ENCODE measurements at places on chromosomes 7 and 10.
A peak's percentile ranks its signal among the peaks of the same experiment; 100 is the strongest.

DNA sequence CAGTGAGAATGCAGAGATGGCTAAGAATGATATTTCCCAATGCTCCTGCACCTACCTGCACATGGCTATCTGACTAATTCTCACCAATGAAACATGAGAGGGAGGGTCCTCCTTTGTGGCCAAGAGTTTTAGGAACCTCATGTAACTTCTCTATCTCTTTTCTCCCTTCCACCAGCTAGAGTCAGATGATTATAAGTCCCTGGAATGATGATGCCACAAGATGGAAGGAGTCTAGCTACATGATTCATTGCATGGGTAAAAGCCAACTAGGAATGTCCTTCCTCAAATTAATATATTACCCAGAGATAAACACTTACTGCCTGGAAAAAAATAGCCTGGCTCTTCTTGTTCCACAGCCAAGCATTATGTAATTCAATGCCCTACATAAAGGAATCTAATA is 55.1 kb upstream of the AASS start:
- no peak for DNase-seq

- DNase-seq, result peak; percentile 90
Observed at GRCh38 chr7:44398953-44399574, 73.7 kb upstream of the CAMK2B start.

- DNase-seq, result no peak
Observed at GRCh38 chr10:70761727-70762350, 23.3 kb downstream of the TBATA start.

DNA sequence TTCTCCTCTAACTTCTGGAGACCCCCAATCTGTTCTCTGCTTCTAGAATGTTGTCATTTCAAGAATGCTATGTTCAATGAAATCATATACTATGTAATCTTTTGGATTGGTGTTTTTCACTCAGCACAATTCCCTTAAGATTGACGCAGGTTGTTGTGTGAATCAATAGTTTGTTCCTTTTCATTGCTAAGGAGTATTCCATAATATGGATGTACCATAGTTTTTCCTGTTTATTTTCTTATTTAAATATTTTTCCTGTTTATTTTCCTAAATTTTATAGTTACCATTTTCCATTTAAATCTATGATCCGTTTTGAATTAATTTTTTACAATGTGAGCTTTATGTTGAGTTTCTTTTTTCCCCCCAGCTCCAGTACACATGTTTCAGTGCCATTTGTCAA is 604.5 kb downstream of the SUGCT start:
- no peak for DNase-seq

DNA sequence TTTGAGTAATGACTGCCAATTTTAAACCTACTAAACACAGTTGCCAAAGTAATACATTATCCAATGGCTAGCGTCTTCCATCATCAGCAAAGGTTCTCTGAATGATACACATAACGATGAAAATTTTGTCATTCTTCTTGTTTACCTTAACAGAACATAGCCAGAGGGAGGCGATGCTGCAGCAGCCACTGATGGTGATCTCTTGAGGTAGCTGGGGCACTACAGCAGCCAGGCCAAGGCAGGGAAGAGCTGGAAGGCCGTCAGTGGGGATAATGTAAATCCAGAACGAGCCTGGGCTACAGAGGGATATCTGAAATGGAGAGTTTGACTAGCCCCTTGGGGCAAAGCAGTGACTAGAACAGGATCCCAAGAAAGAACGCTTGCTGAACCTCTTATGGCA is 38.8 kb downstream of the PRPS1L1 start:
- DNase-seq, result no peak

DNA sequence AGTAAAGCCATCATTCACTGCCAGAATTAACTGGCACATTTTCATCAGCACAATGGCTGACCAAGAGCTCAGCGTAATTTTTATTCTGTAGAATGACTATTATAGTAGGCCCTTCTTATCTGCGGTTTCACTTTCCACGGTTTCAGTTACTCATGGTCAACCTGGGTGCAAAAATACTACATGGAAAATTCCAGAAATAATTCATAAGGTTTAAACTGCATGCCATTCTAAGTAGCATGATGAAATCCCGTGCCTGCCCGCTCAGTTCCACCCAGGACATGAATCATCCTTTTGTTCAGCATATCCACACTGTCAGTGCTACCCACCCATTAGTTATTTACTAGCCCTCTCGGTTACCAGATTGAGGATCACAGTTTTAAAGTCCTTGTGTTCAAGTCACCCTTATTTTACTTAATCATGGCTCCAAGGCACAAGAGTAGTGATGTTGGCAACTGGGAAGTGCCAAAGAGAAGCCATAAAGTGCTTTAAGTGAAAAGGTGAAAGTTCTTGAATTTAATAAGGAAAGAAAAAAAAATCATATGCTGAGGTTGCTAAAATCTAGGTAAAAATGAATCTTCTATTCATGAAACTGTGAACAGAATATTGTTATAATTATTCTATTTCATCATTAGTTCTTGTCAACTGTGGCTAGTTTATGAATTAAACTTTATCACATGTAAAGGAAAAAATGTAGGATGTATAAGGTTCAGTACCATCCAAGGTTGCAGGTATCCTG is 204.9 kb downstream of the DOCK4 start:
- peak; percentile 59 for DNase-seq

GRCh38 chr7:130297628-130298543 is 4.9 kb downstream of the CPA4 start:
- DNase-seq, result no peak

DNA sequence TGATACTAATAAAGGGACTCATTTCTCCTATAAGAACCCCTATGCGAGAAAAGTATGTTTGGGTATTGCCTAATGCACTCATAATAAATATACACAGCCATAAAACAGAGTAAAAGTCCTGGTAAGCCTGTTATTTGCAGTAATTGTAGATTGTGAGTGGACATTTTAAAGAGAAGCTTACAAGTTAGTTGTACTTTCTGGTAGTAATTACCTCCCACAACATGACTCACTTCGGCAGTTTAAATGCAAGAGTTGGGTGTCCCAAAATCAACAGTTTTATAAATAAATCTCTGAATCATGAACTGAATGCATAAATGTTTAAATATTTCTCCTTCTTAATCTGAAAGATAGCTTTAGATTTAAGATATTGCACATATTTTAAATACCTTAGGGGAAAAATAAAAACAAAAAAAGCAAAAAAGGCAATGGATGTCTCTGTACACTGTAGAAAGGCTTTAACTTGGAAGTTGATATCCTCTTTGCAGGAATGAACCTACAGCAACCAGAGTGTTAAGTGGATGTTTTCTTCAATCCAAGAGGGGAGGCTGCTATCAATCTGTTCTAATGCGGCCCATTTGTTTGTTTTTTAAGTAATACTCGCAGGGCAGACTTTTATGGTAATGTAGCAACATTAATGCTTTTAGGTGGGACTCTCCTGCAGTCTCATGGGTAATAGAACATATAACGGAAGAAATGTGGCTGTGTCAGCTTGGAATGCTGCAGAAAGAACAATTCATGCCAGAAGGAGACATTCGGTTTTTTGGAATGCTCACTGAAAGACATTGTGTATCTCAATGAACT is 57.3 kb upstream of the ZEB1 start:
- DNase-seq, result no peak

- no peak for DNase-seq
Observed at GRCh38 chr7:159056737-159057136, 87.9 kb downstream of the VIPR2 start.

GRCh38 chr10:83605783-83606630 is 533.3 kb upstream of the GHITM start:
- DNase-seq, result no peak

GRCh38 chr10:6343305-6344010 is 140.7 kb downstream of the PFKFB3 start:
- DNase-seq, result no peak

GRCh38 chr7:46286356-46286755 is 365.3 kb upstream of the IGFBP3 start:
- DNase-seq, result no peak

- no peak for DNase-seq
Observed at GRCh38 chr10:118214776-118215175, 127.3 kb downstream of the FAM204A start.

Measured in A673 (cell line).